Regular cardiac myocyte (primary cell): ENCODE measurements at places on chromosomes 7 and 10. TPM values are rescaled to one million over a fixed set of nuclear protein-coding genes. Genes with fewer than 3 reads are reported as not detected.

Gene CEP41
- 12.1 and 22.4 TPM in 2 replicates for total RNA-seq

Gene NME8
- total RNA-seq = not detected in 2 replicates

Gene MYOZ1
- total RNA-seq = 0.19 and 0.28 TPM in 2 replicates

Gene FGFBP3
- 0.56 and 0.77 TPM in 2 replicates for total RNA-seq

Gene CHAT
- total RNA-seq = not detected in 2 replicates

Gene GPC2
- 2.1 and 3.1 TPM in 2 replicates for total RNA-seq

Gene RBP4
- 0.28 TPM in 1 of 2 replicates, not detected in the other for total RNA-seq

Gene C7orf57
- total RNA-seq = not detected in 2 replicates

Gene GIMAP8
- total RNA-seq = 0.19 and 0.28 TPM in 2 replicates

Gene LHPP
- total RNA-seq = 10.7 and 11.1 TPM in 2 replicates

Gene COPS6
- total RNA-seq = 41.7 and 150 TPM in 2 replicates
